ENCODE measurements at places on chromosomes 5 and 9. TPM values are rescaled to one million over a fixed set of nuclear protein-coding genes. Genes with fewer than 3 reads are reported as not detected.
A peak's percentile ranks its signal among the peaks of the same experiment; 100 is the strongest.

GRCh38 chr5:164000819-164001218 is 495.4 kb downstream of the MAT2B start:
- no peak for DNase-seq

DNA sequence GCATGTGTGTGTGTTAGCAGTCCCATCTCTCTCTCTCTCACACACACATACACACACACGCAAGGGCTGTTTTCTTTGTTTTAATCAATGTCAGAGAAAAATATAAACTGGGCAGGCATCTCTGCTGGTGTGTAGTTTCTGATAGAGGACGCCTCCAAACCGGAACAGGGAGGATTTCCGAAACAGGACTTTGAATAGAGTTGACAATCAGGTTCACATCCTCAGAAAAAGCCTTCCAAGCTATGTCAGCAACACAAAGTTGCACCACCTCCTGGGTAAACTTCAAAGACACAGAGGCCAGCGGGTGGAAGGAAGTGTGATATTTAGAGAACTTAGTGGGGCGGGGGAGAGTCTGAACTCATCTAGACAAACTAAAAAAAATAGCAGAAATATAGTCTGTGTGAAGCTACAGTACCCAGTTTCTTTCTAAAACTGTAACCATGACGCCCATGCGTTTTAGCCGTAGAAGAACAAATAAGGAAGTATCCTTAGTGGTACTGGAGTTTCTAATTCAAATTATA is 1.2 kb downstream of the ST8SIA4 start:
- peak; percentile 25 for DNase-seq

Gene DUSP1
- total RNA-seq, result 33.7 TPM

GRCh38 chr9:97604901-97605645 is 28.1 kb downstream of the TSTD2 start:
- DNase-seq, result no peak

DNA sequence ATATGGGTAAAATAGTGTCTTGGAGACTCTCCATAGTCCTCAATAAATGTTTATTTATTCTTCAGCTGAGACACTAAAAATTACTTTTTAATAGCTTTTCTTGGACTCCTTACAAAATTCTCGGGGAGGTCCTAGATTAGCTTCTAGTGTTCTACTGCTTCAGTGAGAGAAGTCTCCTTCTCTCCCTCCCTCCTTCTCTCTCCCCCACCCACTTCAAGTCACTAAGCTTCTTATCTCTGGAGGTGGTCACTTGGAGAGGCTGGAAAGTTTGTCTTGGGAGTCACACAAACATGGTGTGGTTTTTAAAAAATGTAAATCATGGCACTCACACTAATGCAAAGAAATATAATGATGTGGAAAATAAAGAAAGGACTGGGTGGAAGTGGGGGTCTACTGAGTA is 64.1 kb downstream of the SEMA6A start:
- DNase-seq, result no peak

Gene TBC1D13
- 35.2 TPM for total RNA-seq

DNA sequence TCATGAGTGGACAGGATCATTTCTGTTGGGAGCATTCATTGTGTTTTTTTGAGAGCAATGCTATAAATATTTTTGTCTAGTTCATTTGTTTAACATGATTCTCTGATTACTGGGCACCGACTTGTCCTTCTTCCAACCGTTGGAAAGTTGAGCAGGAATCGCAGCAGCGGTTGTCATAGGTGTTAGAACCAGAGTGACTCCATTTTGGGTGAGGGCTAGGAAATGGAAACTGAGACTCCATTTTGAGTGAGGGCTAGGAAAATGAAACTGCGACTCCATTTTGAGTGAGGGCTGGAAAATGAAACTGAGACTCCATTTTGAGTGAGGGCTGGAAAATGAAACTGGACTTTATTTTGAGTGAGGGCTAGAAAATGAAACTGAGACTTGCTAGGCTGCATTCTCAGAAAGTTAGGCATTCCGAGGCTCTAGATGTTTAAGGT is 100.6 kb downstream of the ICE1 start:
- DNase-seq, result no peak

DNA sequence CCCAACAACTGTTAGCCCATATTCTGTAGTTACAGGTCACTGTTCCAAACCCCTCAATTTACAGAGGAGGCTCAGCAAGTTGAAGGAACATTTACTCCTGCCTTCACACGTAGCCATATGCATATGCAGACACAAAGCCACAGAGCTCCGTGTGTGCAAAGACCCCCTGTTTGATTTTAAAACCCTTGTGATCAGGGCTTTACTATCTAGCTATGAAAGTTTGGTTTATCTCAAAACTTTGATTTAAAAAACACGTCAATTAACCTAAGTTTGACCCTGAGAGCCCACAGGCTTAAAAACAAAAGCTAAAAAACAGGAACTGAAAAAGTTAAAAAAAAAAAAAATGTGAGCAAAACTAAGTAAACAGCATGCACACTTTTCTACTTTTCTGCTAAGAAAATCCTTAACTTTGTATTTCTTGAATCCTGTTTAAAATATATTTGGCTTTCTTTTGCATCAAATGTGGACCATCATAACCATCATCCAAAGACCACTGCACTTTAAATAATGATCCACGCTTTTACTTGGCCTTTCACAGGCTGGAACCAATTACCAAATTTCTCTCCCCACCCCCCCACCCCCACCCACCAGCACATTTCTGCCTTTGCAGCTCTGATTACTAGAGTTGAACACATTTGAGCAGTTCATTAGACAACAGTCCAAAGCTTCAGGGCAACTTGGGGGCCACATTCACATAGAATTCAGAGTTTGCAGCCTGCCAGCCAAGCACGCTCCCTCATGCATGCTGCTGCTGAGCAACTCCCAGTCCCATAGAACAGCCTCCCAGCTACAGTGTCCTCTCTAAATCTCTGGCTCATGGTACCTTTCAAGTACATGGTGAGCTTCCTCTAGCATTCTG is 128.8 kb upstream of the MAP3K1 start:
- no peak for DNase-seq

Gene NUTM2F
- total RNA-seq, result not detected

Gene PTCD2
- total RNA-seq, result 5.0 TPM

- DNase-seq, result no peak
Observed at GRCh38 chr9:100413839-100414420, 13.0 kb upstream of the MSANTD3 start.

DNA sequence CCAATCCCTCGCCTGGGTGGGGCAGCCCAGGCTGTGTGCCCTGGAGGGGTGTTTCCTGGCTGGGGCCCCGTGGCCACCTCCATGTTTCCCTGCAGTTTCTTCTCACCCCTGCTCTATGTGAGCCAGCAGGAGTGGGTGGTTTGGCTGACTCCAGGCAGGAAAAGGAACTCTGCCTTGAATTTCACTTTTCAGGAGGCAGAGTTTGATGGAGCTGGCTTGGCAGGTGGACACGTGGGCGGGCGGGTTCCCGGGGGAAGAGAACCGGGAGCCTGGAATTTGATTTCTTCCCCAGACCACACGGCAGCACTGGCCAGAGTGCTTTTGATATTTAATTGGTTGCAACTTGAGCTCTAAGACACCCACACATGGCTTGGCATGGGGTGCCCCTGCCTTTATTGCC is 119.8 kb upstream of the PANK3 start:
- no peak for DNase-seq

DNA sequence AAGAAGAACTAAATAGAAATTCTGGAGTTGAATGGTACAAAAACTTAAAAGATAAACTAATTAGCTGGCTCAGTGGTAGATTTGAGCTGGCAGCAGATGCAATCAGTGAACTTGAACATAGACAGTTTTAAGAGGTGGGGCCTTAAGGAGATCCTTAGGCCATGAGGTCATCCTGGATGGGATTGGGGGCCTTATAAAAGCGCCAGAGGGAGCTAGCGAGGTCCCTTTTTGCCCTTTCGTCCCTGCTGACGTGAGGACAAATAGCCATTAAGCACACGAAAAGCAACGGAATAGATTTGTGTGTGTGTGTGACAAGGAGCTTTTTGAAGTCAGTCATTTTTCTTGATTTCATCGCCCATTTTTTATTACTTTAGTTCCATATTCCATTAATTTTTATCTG is 83.3 kb downstream of the ZNF354C start:
- no peak for DNase-seq

- DNase-seq, result no peak
Observed at GRCh38 chr5:125326150-125326510, 579.7 kb upstream of the ZNF608 start.

GRCh38 chr5:116847960-116848359 is 273.3 kb upstream of the SEMA6A start:
- DNase-seq, result no peak

DNA sequence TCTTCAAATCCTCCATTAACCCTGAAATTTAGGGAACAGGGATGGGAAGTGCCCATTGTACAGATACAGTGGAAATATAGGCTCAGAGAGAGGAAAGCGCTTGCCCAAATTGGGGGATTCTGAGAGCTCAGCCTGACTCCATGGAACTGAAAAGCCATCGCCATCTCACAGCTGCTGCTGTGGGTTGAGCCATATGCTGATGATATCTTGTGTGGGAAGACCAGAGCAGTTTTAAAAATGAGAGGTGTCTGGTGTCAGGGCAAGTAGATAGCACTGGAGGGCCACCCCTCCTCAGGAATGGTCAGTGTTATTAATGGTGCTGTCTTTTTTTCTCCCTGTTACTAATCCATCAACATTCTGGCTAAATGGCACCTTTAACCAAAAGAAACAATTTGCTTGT is 50.9 kb upstream of the C5orf58 start:
- no peak for DNase-seq

Gene FAM163B
- total RNA-seq, result not detected

GRCh38 chr5:114362977-114363761 is 1.3 kb downstream of the KCNN2 start:
- DNase-seq, result no peak

GRCh38 chr5:122102825-122103224 is 24.8 kb upstream of the LOX start:
- DNase-seq, result no peak

GRCh38 chr9:6133346-6134063 is 82.1 kb upstream of the IL33 start:
- DNase-seq, result no peak

GRCh38 chr9:111039231-111039906 is 1.1 kb upstream of the LPAR1 start:
- DNase-seq, result no peak

GRCh38 chr5:124754206-124754927 is 7.9 kb upstream of the ZNF608 start:
- DNase-seq, result no peak

- no peak for DNase-seq
Observed at GRCh38 chr9:108178318-108178717, 677.5 kb downstream of the ACTL7B start.

Gene FAM153A
- total RNA-seq, result 125 TPM

- no peak for DNase-seq
Observed at GRCh38 chr5:120502531-120502930, 38.4 kb downstream of the PRR16 start.

Gene DDX31
- 18.7 TPM for total RNA-seq

DNA sequence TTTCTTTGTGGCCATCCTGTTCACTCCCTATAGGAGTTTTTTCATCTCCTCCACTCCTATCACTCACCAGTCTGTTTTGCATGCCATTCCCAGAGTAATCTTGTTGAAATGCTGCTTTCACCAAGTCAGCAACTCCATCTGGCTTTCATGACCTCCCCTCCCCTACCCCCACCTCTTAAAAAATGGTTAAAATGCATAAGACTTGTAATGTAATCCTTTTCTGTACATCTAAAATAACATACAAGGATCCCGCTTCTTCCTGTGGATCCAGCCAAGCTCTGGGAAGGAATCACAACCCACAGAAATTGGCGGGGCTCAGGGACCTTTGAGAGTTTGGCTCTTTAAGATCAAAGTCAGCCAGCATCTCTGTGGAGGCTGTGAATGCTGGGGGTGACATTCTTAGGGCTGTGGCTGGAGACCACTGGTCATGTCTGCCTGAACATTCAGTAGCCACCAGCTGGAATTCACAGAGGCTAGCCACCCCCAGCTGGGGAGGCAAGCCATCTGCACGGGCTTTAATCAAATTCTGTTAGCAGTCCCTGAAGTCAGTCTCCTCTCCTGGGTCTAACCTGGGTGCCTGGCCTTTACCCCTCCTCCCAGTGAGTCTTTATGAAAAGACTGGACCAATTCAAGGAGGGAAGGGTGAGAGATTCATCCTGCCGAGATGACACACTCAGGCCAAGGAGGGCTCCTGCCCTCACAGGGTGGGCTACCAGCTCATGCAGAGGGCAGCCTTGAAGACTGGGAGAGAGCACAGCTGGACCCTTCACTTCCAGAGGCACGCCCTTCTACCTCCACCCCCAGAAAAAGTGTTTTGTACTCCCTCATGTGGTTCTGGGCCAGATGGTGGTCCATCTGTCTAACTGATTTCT is 132.9 kb downstream of the LIFR start:
- no peak for DNase-seq

GRCh38 chr9:133108794-133109641 is 12.0 kb downstream of the RALGDS start:
- DNase-seq, result no peak

Gene ZNF622
- 40.7 TPM for total RNA-seq

Gene ORM2
- total RNA-seq, result not detected

GRCh38 chr5:68274847-68275651 is 59.5 kb downstream of the PIK3R1 start:
- no peak for DNase-seq

Gene PTGR1
- total RNA-seq, result not detected

DNA sequence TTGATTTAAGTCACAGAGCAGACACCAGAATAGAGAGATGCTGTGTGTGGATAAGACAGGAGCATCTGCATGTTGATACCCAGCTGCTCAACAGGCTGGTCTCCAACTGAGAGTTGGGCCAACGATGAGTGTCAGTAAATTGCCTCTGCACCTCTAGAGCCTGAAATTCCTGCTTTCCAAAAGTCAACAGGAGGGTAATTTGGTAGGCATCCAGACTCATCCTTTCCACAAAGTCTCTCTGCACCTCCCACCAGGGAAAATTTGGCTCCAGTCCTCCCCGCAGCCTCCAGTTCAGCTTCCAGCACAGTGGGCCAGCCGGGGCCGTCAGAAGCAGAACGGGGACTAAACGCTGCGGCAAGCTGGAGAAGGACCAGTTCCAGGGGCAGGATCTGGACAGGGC is 136.9 kb downstream of the RFK start:
- no peak for DNase-seq

Gene RGS7BP
- total RNA-seq, result not detected

Gene AJM1
- total RNA-seq, result 7.5 TPM

DNA sequence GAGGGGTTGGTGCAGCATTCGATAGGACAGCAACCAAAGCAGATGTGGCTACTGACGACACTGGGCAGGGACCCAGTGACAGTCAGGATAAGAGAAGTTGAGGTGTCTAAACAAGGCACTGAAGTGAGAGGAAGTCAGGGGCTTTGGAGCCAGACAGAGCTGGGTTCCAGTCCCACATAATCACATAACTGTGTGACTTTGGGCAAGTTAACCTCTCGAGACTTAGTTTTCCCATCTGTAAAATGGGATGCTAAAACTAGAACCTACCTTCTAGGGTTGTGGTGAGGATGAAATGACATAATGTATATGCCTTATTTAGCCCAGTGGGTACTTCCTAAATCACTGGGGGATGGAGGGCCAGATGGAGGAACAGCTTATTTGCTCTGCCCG is 3.1 kb downstream of the ANGPTL2 start:
- DNase-seq, result no peak
